ENCODE measurements at places on chromosomes 11 and 22.
A peak's percentile ranks its signal among the peaks of the same experiment; 100 is the strongest.

DNA sequence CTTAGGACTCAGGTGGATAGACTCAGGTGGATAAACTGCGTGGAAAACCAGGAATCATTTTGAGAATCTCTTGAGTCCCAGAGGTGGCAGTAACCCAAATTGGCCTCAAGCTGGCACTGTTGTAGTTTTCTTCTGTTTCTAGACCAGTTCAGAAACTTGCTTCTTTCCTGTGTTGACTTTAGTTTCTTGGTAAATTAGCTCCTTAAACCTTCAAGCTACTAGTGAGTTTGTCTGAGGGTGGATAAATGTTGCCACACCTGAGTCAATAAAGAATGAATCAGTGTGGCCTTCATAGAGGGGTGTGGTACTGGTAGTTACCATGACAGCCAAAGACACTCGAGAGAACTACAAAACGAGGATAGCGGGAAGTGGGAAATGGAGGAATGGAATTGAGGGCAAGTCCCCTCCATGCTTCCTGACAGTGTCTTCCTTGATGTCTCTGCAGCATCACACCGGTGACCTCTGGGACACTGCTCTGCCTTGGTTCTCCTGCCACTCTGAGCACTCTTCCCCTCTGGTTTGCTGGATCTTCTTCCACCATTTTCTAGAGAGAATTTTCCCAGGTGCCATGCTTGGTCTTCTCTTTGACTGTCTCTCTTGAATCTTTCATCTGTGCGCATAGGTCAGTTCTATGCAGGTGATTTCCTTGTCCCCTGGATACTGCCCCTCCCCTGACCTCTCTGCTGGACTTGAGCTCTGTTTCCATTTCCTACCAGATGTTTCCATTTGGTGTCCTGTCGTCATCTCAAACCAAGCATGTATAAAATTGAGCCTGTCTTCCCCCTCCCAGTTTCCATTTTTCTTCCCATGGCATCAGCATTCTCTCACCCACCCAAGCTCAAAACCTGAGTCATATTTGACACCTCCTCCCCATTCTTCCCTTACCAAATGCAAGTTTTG, 7.2 kb downstream of the POLD4 start:
- no peak for DNase-seq

GRCh38 chr11:17894929-17895658, 117.8 kb downstream of the SERGEF start:
- no peak for DNase-seq

DNA sequence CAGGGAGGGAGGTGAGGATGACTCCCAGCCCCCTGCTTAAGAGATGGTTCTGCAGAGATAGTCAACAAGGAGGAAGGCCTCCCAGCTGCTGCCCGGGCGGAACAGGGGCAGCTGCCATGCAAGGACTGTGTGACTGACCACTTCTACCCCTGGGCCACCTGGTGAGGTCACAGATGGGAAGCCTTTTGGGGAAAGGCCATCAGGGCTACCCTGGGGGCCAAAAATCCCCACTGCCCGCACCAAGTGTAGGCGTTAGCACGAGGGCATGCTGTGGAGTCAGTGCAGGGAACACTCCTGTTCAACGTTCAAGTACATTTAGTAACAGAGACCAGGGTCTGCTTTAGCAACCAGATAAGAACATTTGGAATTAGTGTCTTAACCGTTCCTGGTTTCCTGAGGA, 372.9 kb downstream of the BRD1 start:
- no peak for DNase-seq

DNA sequence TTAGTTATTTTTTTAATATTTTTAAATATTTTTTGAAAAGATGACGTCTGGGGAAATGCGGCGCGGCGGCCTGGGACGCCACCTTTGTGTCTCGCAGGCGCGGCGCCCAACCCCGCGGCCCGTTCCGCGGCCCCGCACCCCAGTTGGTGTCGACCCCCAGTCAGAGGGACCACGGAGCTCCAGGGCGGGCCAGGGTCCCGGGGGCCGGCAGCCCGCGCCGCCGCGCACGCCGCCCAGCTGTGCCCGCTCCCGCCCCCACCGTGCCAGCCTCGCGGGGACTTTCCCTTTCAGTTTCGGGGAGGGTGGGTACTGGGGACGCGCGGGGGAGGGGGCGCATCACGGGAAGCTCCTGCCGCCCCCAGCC, 1.6 kb downstream of the CCND1 start:
- DNase-seq, result peak; percentile 25

DNA sequence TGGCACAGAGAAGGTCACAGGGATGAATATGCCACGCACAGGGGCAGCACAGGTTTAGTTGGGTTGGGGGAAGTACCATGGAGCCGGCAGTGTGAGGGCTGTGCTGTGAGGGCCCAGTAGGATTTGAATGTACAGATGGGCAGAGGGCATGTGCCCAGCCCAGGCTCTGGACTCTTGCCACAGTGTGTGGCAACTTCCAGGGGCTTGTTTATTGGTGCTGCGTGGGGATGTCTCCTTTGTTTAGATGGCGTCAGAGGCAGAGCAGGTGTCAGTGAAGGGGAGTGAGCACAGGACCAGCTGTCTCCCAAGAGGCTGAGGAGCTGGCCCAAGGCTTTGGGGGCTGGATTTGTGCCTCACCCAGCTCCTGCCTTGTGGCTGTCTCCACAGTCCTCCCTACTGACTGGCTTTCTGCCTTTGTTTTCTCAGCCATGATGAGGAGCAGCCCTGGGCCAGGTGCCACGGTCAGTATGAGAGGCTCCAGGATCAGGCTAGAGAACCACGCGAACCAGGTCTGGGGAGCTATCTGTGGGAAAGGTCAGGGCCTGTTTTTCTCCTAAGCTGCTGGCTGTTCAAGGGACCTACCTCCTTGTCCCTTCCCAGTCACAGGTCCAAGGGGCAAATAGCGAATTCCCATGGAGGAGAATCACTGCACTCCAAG, 21.9 kb downstream of the SUN2 start:
- no peak for DNase-seq

- no peak for DNase-seq
Observed at GRCh38 chr11:13237761-13238160, 39.8 kb upstream of the BMAL1 start.

DNA sequence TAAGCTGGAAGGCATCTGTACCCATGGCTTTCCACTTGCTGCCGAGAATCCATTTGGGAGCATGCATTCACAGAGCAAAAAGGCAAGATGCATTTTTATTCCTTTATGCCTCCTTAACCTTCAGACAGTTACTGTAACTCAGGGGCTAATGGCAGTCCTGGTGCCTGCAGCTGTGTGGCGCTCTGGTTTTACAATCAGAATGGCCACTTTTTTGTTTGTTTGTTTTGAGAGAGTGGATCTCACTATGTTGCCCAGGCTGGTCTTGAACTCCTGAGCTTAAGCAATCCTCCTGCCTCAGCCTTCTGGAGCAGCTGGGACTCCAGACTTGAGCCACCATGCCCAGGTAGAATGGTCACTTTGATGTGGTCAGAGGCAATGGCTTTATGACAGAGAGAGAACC, 101.8 kb downstream of the NAV2 start:
- DNase-seq, result no peak
